ENCODE measurements at places on chromosomes 11 and 22.

- DNase-seq, result no peak
These were observed 2.0 kb downstream of the PCSK7 start for GRCh38 chr11:117229931-117230285.

DNA sequence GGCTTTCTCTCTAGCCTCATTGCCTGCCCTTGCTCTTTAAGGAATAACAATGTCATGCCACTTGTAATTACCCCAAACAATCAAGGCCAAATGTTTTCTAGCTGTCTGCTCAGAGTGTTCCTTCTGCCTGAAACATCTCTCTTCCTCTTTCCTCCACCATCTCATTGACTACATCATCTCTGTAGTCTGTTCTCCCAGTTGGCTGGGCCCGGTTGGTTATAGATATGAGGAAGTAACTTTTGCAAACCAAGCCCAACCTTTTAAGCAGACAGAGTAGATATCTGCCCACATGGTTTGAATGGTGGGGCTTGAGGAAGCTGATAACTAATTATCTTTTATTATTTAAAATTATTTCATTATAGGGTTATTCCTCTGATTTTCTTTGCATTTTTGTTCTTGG, 104.5 kb downstream of the NTM start:
- DNase-seq, result no peak

DNA sequence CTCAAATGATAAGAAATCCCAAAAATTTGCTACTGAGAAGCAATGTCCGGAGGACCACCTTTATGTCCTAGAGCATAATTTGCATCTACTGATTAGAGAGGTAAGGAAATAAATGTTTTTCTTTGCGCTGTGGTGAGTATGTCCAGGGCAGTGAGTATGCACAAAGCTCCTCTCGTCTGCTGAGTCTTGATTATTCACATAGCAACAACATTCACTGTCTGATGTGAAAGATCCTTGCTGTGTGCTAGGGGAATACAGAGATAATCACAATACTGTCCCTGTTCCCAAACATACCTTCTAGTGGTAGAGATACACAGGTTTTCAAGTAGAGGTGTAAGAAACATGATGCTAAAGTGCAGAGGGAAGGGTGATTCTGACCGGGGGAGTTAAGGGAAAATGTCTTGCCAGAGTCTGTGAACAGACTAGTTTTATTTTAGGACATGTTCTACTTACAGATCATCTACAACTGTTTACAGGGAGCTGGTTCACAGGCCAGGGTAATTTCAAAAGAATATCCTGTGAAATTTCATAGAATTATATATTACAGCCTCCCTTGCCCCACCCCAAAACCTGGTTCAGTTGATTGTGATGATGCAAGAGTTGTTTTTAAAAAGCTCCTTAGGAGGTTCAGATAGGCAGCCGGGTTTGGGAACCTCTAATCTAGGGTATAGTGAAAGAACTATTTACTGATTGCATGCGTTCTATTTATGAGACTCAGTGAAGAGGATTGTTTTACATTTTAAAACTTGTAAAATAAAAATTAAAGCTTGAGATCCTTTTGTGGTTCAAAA, 12.6 kb downstream of the MED17 start:
- no peak for DNase-seq

DNA sequence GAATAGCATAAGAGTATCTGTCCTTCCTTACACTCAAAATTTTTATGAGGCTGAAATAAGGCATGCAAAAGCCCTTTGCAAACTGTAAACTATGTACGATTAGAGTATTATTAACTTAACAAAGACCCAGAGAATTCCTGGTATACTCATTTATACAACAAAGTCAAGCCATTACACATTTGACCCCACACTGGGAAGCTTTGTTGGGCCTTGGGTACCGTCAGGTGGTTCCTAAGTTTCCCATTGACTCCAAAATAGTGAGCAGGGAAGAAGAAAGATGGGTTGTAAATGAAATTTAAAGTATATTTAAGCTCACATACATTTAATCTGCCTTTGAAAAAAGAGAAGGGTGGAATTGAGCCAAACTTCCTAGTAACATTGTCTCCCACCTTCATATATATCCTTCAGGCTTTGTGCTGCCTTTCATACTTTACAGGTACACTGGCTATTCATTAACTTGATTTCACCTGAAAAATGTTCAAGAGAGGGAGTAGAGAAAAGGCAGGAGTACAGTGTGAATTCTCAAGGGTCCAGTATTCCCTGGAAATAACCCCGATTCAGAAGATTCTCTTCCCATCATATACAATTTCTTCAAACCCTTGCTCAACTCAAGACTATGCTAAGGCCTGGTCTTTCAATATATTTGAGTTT, 68.6 kb downstream of the SOX6 start:
- DNase-seq, result no peak

- DNase-seq, result no peak
These were observed 53.2 kb downstream of the SPON1 start for GRCh38 chr11:14015711-14016110.

DNA sequence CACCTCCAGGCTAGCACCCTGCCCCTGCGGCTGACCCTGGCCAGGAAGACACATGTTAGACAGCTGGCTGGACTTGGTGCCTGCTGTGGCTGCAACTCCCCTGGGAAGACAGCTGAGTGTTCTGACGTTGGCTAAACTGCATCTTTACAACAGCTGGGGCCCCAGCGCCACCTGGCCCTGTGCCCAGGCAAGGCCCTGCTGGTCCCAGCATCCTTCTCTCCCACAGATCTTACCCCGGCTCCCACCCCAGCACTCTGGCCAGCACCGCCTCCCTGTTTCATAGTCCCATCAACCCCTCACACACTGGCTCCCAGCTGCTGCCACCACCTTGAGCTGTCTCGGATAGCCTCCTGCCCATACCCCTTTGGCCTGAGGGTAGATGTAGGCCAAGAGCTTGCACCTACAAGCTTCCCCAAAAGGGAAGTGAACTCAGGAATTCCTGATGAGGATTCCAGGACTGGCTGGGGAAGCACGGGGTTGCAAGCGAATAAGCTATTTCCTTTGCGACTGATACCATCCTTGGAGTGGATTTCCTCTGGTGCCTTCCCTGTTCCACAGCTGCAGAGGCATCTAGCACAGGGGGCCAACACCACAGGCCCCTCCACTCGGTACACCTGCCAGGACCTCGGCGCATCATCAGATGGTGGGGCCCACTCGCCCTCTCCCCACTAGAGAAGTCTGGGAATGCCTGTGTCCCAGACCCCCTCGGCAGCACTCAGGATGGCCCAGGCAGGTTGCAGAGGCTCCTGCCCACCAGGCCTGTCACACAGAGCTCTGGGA, 28.5 kb downstream of the RSPH14 start:
- DNase-seq, result peak; percentile 61

- no peak for DNase-seq
These were observed 105.3 kb upstream of the FGF3 start for GRCh38 chr11:69924308-69925161.

DNA sequence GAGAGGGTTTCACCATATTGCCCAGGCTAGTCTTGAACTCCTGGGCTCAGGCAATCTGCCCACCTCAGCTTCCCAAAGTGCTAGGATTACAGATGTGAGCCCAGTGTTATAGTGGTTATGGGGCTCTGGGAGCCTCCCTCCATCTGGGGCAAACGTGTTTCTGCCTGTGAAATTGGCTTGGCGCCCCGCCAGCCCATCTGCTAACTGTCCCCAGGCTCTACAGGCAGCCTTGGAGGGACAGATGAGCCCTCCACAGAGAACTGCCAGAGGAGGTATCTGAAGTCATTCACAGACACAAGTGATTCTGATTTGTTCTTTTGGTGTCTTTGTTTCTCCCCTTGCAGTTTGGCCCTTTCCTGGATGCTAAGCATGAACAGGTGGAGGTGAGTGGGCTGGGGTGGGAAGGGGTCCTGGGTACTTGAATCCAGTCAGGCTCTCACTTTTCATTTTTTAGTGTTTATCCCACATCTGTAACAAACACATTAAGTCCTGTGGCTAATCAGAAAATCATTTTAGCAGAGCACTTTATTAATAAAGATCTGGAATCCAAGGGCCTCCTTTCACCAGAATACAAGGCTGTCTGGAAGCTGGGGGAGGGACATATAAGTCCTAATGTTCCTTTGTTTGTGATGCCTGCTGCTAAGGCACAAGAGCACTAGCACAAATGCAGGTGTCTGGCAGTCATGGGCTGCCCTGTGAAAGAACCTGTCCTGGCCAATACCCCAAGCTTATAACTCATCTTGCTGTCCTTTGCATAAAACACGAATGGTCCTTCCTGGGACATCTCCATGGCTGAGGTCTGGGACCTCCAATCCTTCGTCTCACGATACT, 25.7 kb upstream of the CDC42EP2 start:
- peak; percentile 41 for DNase-seq

GRCh38 chr11:10518891-10519290, 22.1 kb downstream of the RNF141 start:
- DNase-seq, result no peak

GRCh38 chr22:38139901-38140300, 29.4 kb upstream of the BAIAP2L2 start:
- DNase-seq, result no peak

GRCh38 chr11:117238221-117238620, 5.8 kb downstream of the RNF214 start:
- DNase-seq, result no peak

GRCh38 chr22:46568102-46568809, 30.8 kb upstream of the CELSR1 start:
- no peak for DNase-seq

DNA sequence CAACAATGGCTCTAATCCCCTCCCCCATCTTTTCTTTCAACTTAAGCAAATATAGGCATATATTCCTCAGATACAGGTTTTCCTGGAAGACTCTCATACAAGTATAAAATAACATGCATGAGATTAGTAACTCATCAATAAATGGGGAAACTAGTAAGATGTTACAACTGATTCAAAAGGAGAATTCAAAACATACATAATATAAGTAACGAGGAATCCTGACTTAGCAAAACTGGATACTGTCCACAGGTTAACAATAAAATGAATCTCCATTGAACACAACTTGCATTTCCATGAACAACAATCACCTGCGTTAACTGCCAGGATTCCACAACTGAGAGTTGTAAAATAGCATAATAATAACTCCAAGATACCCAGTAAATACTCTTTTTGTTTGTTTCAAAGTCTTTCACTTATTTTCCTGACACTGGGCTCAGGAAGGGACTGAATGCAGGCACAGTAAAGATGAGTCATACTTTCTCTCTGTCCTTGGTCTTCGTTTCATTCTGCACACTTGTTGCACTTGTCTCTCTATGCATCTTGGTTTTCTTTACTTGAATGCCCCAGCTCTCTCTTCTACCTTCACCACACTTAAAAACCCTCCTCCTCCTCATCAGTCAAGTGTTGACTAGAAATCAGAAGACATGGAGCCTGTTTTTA, 8.1 kb downstream of the APIP start:
- DNase-seq, result no peak

- DNase-seq, result no peak
These were observed 13.9 kb upstream of the PNPLA5 start for GRCh38 chr22:43905681-43906080.

DNA sequence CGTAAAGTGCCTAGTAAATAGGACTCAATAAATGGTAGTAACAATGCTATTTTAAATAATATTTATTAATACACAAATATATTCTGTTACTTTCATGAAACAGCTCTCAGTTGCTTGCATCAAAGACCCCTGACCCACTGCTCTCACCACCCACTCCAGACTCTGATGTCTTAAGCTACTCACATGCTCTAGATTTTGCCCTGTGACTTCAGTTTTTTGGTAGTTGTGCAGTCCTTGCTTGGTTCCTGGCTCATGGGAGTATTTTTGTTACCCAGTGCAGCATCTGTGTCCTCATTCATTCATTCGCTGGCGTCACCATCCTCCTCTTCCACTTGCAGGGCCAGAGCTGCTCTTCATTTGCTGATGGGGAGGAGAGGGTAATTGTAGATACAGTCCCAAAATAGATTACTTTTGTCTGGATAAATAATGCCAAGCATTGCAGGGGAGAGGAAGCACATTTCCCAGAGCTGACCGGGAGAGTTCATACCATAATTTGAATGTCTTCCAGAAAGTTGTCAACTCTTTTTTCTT, 12.7 kb downstream of the MRPL48 start:
- no peak for DNase-seq

DNA sequence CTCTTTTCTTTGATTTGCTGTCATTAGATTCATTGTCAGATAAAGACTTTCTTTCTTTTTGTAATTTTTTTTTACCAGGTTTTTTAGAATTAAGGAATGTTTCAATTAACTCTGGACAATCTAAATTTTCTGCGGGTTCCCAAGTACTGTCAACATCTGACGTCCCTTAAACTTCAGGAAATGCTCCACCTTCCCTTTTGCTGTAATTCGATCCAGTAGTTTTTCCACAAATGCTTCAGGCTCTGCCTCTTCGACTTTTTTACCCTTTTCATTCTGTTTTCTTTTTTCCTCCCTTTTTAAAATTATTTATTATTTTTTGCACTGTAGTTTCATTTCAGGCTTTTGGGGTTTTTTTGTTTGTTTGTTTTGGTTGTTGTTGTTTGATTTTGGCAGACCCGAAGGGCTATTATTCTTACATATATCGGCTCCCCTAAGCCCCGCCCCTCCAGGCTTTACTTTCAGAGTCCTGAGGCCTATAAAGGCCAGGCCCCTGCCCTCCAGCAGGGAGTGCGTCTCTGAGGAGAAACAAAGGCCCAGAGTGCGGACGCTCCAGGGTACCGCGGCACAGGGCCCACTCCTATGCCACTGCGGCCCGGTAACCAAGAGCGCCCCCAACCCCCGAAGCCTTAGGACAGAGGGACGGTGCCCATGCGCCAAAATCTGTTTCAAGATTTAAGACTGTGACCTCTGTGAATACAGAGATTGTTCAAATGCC, 116.4 kb downstream of the TYR start:
- DNase-seq, result no peak

GRCh38 chr11:29734287-29734686, 282.5 kb downstream of the KCNA4 start:
- no peak for DNase-seq

- DNase-seq, result no peak
These were observed 97.0 kb downstream of the PKNOX2 start for GRCh38 chr11:125261588-125261987.

DNA sequence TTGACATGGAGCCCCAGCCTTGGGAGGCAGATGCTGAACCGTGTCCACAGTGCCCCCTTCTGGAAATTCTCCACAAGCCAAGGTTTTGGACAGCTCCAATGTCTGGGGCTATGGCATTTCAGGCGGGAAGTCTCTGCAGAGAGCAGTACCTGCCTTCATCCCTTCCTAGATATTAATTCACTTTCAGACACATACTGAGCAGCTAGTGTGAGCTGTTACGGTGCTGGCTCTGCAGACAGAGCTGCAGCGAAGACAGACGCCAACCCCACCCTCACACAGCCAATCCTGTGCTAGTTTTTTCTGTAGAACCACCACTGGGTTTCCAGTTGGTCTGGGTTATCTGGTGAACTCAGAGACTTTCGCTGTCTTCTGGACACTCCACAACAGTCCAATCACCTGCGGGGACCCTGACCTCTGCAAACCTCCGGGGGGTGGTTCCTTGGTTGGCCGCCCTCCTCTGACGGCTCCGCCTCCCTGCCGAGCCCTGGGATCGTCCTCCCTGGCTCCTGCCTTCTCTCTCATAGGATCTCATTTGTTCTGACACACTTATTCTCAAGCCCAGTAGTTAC, 9.1 kb downstream of the LMF2 start:
- DNase-seq, result no peak

Measured in hypothalamus (tissue), 51 donors.